ENCODE measurements at places on chromosomes 6 and 20. TPM values are rescaled to one million over a fixed set of nuclear protein-coding genes. Genes with fewer than 3 reads are reported as not detected.

DNA sequence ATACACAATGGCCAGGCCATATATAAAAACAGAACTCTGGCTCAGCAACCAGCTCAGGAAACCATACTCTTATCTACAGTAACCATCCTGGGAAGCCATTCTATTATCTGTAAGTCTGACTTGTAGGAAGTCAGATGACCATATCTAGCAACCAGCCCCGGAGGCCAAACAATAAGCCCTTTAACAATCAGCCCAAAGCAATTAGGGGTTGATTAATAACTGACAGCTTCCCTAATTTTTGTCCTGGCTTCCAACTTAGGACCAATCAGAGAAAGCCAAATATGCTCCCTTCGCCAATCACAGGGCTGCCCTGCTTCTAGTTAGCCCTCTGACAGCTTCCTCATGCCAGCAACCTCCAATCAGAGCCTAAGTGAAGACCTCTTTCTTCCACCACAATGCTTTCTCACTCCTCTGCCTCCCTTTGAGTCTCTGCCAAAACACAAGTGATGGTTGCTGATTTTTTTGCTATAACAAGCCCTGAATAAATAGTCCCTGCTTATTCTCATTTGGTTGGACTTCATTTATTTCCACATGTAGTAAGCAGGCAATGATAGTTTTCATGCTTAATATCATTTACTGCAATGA is 37.8 kb upstream of the STXBP5 start:
- no peak for DNase-seq

- no peak for DNase-seq
Observed at GRCh38 chr6:34469499-34469898, 3.6 kb downstream of the PACSIN1 start.

- no peak for DNase-seq
Observed at GRCh38 chr20:29410806-29411457, 1846.5 kb upstream of the DEFB115 start.

GRCh38 chr20:1474325-1474724 is 7.7 kb upstream of the NSFL1C start:
- no peak for DNase-seq

- no peak for DNase-seq
Observed at GRCh38 chr6:160013987-160014868, 45.3 kb downstream of the IGF2R start.

ADTRP gene
- total RNA-seq, result not detected

SYNDIG1 gene
- not detected for total RNA-seq
